Stimulated activated CD4-positive, alpha-beta T cell treated with anti-CD3 and anti-CD28 coated beads, TNF-alpha, amount 100 ng/mL, for 1 hour (primary cell): ENCODE measurements at places on chromosomes 2 and 18.

GRCh38 chr2:122395687-122396086 is 640.2 kb downstream of the TSN start:
- no peak for DNase-seq

- DNase-seq: no peak
These were observed 183.4 kb upstream of the RASGRP3 start for GRCh38 chr2:33292981-33293595.

GRCh38 chr2:220512419-220512818 is 885.0 kb downstream of the SLC4A3 start:
- DNase-seq: no peak

- no peak for DNase-seq
These were observed 299.1 kb upstream of the NXPH2 start for GRCh38 chr2:139079311-139079710.

DNA sequence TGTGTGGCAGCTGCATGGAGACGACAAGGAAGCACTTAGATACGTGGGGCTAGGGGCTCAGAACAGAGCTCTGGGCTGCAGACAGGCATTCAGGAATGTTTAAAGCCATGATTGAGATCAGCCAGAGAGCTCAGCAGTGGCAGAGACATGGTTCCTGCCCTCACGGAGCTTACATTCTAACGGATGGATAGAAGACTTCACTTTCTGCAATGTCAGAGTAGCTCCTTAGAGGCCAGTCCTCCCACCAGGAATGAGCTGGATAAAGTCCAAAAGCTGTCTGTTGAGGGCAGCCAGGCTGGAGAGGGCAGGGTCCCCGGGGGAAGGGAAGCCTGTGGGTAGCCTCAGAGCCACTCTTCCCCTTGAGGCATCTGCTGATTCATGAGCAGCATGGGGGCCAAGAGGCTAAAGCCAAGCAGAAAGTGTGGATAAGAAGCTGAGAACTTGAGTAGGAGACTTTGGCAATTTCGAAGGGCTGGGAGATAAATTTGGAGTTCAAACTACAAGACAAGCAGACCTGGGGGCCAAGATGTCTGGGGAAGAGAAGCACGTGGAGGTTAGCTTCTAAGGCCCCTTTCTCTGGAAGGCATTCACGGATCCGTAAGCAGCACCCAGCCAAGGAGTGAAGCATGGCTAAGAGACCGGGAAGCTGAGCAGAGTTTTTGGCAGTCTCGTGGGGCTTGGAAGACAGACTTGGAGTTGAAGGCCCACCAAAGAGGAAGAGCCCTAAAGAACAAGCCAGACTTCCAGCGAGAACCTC is 9.7 kb upstream of the CIB4 start:
- no peak for DNase-seq

- no peak for DNase-seq
These were observed 84.3 kb upstream of the CRIM1 start for GRCh38 chr2:36271266-36271665.

DNA sequence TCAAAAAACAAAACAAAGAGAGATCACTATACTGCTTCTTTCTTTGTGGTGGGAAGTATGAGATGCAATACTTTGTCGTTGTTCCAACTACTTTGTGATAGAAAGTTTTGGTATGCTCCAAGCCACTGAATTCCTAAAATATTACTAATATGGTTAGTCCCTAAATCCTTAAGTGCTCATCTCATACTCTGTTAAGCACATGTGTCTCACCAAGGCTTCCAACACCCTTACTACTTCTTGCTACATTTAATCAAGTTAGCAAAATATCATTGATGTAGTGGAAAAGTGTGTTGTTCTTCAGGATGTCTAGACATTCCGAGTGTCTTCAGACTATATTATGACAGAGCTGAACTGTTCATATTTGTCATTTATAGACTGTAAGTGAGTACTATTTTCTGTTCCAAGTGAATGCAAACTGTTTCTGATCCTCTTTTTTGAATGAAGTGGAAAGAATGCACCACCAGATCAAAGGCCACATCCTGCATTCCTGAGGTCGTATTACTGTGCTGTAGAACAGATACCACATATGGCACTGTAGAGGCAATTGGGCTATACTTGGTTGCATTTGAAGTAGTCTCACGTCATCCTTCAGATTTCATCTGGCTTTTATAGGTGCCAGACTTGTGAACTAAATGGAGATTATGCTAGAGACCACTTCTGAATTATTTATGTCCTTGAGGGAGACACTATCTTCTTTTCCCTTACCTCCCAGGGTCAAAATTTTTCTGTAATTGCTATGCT is 298.4 kb upstream of the ZNF521 start:
- DNase-seq: no peak

GRCh38 chr2:51505533-51505932 is 473.6 kb upstream of the NRXN1 start:
- DNase-seq: no peak

DNA sequence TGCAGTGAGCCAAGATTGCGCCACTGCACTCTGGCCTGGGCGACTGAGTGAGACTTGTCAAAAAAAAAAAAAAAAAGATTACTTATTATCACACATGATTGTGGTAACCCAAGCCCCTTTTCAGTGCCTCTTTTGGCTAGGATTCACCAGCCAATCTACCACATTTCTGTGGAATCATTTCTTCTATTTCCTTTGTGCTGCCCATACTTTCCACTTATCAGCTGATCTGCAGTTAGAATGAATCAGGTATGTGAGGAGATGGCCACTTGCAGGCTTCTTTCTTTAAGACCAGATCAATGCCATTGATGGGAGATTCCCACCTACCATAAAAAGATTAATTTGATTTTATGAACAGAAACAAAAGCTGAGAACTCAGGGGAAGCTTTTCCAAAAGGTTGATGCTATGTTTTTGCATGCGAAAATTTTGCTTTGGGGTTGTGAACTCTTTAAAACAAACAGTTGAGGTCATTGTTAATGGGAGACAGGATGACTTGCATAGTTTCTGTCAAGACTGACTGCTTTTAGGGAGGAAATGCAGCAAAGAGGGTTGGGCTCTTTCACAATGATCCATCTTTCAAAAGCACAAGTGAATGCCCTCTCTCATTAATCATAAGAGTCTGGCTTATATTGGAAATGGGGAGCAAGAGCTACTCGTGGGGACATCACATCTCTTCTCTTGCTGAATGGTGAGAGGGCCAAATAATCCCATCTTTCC is 66.9 kb upstream of the CYP26B1 start:
- DNase-seq: no peak

DNA sequence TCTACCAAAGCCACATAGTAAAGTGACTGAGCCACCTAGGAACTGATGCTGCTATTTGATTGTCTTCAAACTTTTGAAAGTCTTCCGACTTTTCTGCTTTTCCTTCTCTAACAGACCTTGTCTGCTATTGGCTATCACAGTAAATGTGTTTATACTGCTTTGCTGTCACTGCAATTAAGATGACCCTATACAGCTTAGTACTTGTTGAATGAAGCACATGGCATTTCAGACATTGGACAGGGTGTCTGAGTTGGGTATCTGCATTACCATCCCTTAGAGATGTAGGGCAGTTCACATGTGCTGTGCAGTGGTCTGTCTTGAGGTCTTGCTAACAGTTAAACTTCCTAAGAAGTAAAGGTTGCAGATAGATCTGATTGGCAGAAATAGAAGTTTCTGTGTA is 3.6 kb downstream of the WDR43 start:
- no peak for DNase-seq
